ENCODE measurements at places on chromosomes 3 and 15.

DNA sequence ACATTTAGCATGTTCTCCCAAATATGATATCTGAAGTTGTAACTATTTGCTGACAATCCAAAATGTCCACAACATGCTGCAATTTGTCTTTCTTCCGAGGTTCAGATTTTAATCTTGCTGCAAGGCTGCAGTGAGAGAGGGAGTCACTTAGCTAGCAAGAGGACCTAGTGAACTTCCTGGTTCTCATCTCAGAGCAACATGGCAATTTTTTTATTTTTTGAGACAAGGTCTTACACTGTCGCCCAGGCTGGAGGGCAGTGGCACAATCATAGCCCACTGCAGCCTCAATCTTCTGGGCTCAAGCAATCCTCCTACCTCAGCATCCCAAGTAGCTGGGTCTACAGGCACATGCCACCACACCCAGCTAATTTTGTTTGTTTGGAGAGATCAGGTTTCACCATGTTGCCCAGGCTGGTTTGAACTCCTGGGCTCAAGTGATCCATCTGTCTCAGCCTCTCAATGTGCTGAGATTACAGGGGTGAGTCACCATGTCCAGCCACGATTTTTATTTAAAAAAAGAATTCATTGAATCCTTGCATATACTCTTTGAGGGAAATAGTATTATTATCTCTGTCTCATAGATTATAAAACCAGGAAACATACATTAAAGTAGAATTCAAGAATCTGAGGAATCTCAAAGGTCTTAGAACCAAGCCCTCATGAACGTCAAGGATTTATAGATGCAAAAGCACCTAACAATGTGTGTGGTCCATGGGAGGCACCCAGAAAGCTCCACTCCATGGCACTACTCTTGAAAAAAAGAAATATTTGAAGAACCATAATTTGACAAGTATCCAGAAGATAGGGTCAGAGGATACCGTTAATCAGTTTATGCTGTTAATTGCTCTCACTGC, 9.1 kb downstream of the HDC start:
- no peak for DNase-seq

DNA sequence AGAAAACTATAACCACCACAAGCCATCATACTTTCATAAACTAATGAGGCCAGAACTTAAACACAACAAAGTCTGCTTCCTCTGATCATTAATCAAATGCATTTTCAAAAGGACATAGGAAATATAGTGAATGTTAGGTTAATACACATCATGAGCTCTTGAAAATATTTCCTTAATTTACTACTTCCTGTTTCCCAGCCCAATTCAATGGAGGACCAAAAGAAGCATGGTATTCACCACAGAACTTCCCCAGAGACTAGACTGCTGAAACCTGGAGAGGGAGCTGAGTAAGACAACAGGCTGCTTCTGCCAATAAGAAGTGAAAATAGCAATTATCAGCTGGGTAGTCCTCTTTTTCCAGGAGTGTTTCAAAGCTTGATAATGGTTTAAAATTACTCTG, 250.3 kb downstream of the ULK4 start:
- DNase-seq = peak; percentile 38

- DNase-seq = no peak
These were observed 130.5 kb upstream of the NR2E3 start for GRCh38 chr15:71679793-71680353.

DNA sequence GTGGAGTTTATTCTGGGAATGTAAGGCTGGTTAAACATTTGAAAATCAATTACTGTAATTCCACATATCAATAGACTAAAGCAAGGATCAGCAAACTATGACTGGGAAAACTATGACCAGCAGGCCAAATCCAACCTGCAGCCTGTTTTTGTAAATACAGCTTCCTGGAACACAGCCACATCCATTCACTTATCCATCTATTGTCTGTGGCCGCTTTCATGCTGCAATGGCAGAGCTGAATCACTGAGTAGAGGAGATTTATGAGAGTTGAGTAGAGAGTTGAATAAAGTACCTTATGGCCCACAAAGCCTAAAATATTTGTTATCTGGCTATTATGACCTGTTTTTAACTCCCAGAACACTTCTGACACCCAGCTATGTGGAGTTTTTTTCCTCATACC, 12.2 kb downstream of the MYLK start:
- DNase-seq = no peak

GRCh38 chr15:91919014-91919534, 65.6 kb downstream of the SLCO3A1 start:
- DNase-seq = no peak

DNA sequence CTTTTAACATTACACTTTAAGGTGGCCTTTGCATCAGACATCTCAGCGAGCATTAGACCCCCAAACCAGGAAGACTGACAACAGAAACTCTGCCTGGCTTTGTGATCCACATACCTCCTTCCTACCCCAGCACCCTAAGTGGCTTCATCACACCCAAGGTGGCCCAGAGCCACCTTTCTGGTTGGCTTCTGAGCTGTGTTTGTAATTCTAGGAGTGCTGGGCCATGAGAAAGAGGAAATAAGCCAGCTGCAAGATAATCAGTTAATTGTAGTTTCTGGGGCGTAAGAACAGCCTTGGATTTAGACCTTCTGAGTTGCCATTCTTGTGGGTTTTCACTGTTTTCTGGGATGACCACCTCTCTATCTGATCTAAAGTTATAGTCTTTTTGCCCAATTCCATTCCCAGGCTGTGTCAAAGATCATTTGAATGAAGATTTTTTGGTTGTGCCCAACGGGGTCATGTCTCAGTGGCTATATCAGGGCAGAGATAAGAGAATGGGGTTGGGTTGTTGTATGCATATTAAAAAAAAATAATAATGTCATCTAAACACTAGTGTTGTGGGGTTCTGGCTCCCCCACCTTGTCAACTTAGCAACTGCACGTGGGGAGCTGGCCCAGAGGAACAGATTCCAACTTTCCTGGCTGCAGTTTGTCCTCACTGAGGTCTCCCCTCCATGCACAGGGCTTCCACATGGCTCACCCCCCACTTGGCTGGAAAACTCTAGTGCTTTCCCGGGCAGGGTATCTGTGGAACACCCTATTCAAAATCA, 234.8 kb upstream of the WNT5A start:
- peak; percentile 74 for DNase-seq

GRCh38 chr3:188421151-188421821, 267.3 kb downstream of the LPP start:
- peak; percentile 76 for DNase-seq

DNA sequence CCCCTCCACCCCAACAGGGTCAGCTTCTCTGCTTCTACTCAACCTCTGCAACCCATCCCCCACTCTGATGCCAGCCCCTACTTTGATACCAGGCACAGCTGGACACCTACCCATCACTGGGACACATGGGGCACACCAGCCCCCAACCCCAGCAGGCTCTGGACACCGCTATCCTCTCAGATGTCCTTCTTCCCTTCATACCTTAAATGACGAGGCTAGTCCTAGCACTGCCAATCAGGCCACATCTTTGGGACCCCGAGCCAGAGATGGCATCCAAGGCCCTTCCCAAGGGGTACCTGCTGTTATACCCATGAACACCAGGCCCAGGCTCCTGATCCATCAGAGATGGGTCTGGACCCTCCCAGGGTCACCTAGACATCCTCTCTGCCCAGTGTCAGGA, 10.6 kb downstream of the POC1A start:
- DNase-seq = no peak

Measured in AG20443 (cell line).